ENCODE measurements at places on chromosomes 16 and 17.

DNA sequence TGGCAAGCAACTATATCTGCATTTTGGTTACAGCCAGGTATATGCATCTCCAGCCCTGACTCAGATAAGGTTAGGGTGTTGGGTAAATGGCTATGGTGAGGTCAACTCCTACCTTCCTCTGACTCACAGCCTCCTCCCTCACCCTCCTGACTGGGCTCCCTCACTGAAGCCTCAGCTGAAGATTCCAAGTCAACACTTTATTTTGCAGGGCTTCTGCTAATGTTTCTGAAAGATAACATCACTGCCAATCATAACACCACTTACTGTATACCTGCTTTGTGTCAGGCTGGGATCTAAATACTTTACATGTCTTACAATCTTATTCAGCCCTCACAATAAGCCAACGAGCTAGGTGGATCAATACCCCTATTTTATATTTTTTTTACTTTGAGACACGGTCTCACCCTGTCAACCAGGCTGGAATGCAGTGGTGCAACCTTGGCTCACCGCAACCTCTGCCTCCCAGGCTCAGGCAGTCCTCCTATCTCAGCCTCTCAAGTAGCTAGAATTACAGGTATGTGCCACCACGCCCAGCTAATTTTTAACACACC, 47.8 kb upstream of the GCSH start:
- DNase-seq = no peak

GRCh38 chr16:89101303-89102040, 7.8 kb downstream of the ACSF3 start:
- no peak for DNase-seq

DNA sequence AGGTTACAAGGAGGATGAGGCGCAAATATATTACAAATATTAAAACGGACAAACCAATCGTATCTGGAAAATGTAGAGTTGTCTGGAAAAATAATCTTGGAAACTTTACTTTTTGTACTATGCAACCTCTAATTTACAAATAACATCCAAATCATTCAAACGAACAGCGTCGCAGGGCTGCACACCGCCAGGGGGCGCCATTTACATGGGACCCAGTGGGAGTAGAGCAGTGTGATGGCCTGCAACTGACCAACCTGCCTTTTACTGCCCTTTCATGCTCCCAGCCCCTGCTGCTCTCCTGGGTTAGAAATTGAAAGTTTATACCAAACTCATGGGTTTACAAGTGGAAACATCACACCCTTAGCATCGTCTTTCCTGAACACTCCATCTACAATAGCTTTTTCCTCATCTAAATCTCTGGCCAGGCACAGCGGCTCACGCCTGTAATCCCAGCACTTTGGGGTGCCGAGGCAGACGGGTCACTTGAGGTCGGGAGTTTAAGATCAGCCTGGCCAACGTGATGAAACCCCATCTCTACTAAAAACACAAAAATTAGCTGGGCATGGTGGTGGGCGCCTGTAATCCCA, 10.0 kb downstream of the PITPNC1 start:
- DNase-seq = peak; percentile 76

GRCh38 chr16:71854369-71854948, 8.7 kb downstream of the ATXN1L start:
- DNase-seq = no peak

DNA sequence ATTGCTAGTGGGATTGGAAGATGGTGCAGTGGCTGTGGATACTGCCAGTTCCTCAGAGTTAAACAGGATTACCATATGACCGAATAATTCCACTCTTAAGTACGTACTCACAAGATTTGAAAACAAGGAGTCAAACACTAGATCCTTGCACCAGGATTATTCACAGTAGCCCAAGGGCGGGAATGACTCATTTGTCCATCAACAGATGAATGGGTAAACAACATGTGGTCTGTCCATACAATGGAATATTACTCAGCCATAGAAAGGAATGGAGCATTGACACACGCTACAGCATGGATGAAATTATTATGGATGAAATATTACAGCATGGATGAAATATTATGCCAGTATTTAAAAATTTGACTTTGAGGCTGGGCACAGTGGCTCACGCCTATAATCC, 9.1 kb upstream of the MAPK8IP3 start:
- no peak for DNase-seq

DNA sequence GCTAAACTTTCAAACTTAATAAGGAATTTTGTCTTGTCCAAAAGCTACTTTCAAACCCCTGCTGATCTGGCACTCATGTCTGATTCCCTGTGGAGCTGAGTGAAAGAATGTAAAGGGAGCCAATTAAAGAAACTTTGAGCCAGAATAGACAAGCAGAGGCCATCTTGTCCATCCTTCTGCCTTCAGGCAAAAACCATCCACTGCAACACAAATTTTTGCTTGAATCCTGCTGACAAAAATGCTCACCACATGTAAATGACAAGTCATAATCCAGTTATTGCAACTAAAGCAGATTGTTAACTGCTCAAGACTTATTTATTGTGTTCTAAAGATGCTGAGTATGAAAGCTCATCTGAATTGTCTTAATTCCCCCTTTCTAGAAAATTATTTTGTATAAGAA, 124.0 kb upstream of the HLF start:
- DNase-seq = no peak

GRCh38 chr16:79587296-79587695, 13.2 kb downstream of the MAF start:
- DNase-seq = no peak

- peak; percentile 61 for DNase-seq
These were observed 34.1 kb downstream of the TK2 start for GRCh38 chr16:66515596-66516508.

- DNase-seq = no peak
These were observed 1.0 kb upstream of the LITAF start for GRCh38 chr16:11587643-11588247.

GRCh38 chr17:66747578-66748275, 87.2 kb upstream of the CACNG5 start:
- peak; percentile 95 for DNase-seq

- DNase-seq = peak; percentile 33
These were observed 18.8 kb downstream of the MYH10 start for GRCh38 chr17:8611619-8612298.

GRCh38 chr16:66484453-66485213, 57.5 kb downstream of the BEAN1 start:
- no peak for DNase-seq

DNA sequence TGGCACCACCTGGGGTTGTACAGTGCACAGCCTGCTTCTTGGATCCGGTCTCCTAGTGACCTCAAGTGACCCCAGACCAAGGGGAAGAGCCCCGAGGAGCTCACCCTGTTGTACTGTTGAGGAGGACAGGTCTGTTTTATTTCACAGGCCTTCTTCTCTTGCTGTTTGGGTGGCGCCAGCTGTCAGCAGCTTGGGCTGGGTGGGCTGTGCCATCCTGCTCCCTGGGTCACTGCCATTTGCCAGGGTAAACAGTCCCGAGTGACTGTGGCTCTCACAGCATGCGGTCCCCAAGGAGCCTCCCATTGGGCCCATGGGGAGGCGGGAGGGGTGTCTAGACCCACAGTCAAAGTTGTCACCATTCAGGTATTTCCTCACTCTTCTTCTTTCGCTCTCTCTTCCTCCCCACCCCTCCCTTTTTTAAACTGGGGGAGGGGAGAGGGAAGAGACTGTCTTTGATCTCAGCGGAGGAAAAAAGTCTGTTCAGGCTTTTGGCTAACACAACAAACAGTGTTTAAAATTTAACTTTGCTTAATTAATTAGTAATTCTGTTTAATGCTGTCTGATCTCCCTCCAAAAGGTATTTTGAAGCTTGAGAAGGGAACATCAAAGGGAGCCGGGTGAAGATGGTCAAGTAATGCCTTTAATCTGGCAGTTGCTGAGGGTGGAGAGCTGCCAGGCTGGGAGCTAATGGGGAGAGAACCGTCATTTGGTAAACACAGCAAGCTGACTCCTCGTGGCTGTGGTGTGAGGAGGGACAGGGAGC, 64.0 kb downstream of the SNX20 start:
- no peak for DNase-seq

GRCh38 chr17:43534909-43535308, 11.2 kb downstream of the ETV4 start:
- no peak for DNase-seq

Data from fibroblast of mammary gland (primary cell).